ENCODE measurements at places on chromosomes 11 and 22.

GRCh38 chr22:49967706-49968208 is 7.2 kb downstream of the PIM3 start:
- peak; percentile 8 for DNase-seq

DNA sequence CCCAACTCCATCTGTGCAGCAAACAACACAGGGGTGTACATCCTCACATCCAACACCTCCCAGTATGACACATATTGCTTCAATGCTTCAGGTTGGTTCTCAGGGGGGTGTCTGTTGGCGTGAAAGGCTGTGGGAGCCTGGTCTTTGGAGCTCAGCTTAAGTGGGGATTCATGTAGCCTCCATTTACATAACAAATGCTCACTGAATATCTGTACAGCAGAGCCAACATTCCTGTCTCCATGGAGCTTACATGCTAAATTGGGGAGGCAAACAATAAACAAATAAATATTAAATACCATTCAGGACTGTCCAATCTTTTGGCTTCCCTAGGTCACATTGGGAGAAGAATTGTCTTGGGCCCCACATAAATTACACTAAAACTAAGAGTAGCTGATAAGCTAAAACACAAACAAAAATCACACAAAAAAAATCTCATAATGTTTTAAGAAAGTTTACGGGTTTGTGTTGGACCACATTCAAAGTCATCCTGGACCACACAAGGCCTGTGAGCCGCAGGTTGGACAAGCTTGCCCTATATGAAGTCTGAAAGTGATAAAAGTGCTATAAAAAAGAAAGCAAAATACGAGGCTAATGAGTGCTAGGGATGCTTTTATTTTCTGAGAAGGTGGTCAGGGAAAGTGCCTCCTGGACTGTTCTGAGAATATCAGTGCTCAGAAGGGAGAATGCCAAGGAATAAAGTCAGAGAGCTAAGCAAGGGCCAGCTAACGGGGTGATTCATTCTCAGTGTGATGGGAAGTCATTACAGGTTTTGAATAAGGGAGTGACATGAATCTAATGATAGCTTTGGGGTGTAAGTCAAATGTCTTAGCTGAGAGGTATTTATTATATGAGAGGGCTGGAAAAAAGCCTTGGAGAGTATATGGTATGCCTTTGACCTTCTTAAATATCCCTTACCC is 41.6 kb downstream of the CD44 start:
- no peak for DNase-seq

DNA sequence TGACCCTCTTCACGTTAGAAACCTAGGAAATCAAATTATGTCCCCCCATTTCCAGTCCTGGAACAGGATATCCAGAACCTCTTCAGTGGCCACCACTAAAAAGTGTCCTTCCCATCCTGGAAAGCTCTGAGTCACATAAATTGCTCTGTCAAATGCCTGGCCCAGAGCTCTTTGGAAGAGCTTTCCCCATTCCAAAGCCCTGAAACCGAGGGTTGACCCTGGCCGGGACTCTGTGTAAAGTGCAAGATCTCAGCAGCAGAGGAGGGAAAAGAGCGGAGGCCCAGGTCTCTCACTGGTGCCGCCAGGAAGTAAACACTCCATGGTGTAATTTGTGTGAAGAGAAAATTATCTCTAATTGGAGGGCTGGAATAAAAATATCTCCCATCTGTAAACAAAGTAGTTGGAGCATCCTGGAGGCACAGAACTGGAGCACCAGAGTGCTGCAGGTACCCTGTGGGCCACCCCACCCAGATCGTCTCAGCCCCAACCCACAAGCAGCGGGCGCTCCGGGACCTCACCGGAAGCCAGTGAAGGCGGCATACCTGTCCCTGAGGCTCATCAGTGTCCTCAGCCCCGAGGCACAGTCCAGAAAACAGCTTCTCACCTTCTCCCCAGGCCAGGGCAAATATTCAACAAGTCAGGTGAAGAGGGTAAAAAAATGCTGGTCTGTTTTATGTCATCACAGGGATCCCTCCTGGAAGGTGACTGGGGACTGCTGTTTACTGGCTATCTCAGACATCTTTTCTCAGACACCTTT is 4.7 kb upstream of the JAM3 start:
- no peak for DNase-seq

DNA sequence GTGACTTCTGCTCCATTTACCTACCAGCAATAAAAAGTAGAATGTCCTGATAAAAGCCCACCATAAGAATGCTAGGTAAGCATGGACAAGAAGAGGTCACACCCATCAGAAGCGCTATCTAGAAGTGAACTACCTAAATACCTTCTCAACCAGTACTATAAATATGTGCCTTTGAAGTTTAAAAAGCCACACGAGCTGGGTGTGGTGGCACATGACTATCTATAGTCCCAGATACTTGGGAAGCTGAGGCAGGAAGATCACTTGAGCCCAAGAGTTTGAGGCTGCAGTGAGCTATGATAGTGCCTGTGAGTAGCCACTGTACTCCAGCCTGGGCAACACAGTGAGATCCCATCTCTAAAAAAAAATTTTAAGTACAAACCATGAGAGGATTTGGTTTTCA is 66.7 kb downstream of the PACSIN2 start:
- no peak for DNase-seq

- DNase-seq = peak; percentile 9
Observed at GRCh38 chr11:116357784-116358544, 414.8 kb downstream of the BUD13 start.

DNA sequence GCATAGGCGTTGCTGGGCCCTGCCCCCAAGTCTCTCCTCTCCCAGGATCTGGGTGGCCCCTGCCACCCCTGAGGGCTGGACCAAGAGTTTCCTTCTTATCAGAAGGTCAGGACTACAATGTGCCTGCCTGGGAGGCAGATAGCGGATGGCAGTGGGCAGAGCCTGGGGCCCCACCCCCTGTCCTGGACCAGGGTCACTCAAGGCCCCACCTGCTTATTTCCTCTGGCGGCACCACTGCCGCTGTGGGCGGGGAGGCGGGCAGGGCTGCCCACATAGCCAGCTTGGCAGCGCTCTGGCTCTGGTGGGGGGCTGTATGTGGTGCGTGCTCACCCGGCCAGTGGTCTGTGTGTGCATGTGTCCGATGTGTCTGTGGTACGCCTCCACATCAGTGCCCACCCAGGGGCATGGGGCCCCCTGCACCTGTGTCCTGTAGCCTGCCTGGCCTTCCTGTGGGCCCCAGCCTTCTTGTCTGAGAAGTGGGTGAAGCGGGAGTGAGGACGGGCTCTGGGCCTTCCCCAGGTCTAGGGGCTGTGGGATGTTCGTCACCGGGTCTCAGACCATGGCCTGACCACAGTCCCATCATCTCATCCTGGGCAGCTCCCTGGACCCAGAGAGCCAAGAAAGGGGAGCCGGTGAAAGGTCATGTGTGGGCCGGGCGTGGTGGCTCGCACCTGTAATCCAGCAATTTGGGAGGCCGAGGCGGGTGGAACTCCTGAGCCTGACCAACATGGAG is 3.0 kb downstream of the GAS2L1 start:
- no peak for DNase-seq

DNA sequence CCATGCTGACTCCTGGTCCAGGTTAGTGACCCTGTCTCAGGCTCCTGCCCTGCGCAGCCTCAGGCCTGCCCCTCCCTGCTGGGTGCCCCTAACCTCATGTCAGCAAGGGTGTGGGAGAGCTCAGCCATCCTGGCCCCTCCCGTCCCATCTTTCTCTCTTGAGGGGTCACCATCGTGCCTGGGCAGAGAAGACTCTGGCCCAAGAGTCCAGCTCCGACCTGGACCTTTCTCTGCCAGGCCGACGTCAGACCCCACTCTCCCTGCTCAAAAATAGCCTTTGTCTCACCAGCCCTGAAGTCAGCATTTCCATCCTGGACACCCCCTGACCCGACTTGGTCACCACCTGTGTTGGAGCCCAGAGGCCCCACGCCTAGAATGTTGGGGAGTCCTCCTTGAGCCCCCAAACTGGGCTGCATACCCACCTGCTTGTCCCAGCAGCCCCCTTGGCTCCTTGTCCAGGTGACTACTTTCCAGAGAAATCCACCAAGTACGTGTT is 4.9 kb downstream of the SCGB1C1 start:
- peak; percentile 2 for DNase-seq

GRCh38 chr11:21142007-21142406 is 472.6 kb downstream of the NELL1 start:
- DNase-seq = no peak
